Stimulated activated CD4-positive, alpha-beta T cell treated with anti-CD3 and anti-CD28 coated beads, TNF-alpha, amount 100 ng/mL, for 1 hour (primary cell): ENCODE measurements at places on chromosomes 12 and 14.

DNA sequence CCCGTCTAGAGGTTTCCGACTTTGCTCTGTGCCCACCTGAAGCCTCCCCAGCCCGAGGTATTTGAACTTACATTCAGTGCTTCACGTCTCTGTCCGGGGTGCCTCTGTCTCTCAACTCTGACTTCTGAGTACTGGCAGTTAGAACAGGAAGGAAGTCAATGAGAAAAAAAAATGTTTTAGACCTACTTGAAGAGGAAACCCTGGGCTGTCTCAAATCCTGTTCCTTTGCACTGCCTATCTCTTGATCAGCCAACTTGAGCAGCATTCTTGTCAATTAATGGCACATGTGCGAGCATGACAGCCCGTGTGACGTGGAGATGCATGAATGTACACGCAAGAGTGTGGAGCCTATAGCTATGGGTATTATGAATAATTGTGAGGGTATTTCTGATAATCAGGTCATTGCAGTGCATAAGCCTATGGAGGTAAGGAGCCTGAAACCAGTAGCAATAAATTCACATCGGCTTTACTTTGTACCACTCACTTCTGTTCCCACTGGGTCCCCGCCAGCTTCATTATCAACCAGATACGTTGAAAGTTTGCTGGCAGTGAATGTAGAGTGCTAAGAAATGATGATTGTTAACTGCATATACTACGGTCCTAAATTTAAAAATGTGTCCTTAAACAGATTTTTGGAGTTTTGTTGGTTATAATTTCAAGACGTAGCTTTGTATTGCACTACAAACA lies at the start of gene ARHGDIB:
Gene ARHGDIB, minus strand, starts transcription at position 136 of the 687 bp plus-strand sequence. CDS start 10,889 bp downstream, outside the sequence.
- DNase-seq = peak; percentile 56

GRCh38 chr14:58705066-58705465 lies 67.3 kb downstream of the DACT1 start:
- DNase-seq = no peak

GRCh38 chr14:99687284-99688209 lies 3.4 kb downstream of the CYP46A1 start:
- DNase-seq = no peak

DNA sequence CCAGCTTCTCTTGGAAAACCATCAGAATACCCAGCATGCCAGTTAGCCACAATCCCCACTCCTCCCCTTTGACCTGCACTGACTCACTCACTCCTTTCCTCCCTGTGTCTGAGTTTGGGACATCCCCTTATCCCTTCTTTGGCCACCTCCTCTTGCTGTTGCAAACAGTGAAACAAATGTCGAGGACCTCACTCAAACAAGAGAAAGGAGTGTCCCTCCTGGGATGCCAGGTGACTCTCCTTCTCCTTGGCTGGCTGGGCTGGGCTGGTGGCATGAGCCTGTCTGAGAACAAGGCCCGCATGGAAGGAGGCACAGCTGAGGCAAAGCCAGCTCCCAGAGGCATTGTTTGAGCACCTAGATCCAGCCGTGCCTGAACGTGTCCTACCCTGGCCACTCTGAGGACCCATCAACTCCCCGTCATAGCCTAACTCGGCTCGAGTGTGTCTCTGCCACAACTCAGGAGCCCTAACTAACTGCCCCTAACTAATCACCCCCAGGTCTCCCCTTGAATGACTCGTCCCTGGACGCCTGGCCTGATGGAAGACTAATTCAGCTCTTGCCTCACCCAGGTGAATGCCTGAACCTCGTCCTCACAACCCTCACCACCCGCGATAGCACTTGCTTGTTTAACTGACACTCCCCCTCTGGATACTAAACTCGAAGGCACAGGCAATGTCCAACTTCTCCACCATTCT lies 43.0 kb downstream of the NCOR2 start:
- DNase-seq = no peak

- no peak for DNase-seq
Observed at GRCh38 chr14:61699027-61699426, 3.7 kb downstream of the HIF1A start.

GRCh38 chr14:95110178-95110577 lies 47.2 kb downstream of the DICER1 start:
- no peak for DNase-seq

DNA sequence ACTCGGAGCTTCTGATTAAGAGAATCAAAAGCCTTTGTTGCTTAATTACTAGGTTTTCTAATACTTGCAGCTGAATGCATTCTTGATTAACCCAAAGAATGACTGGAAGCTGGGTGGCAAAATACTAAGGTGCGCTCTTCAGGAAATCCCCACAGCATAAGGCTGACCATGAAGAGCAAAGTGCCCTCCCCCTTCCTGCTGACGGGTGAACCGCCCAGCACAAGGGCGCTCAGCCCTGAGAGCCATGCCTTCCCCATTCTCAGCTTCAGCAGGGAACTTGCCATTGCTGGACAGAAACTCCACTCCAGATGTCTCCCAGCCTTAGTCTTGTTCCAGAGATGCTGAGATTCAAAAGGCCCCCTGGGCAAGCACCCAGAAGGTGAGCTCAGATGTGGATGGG lies 27.2 kb upstream of the FBRSL1 start:
- DNase-seq = no peak

GRCh38 chr12:78864403-78864869 lies at the start of gene SYT1:
Gene SYT1, plus strand, starts transcription at chr12:78864774.
- DNase-seq = no peak

- DNase-seq = no peak
Observed at GRCh38 chr12:12190087-12190809, 76.6 kb downstream of the LRP6 start.

DNA sequence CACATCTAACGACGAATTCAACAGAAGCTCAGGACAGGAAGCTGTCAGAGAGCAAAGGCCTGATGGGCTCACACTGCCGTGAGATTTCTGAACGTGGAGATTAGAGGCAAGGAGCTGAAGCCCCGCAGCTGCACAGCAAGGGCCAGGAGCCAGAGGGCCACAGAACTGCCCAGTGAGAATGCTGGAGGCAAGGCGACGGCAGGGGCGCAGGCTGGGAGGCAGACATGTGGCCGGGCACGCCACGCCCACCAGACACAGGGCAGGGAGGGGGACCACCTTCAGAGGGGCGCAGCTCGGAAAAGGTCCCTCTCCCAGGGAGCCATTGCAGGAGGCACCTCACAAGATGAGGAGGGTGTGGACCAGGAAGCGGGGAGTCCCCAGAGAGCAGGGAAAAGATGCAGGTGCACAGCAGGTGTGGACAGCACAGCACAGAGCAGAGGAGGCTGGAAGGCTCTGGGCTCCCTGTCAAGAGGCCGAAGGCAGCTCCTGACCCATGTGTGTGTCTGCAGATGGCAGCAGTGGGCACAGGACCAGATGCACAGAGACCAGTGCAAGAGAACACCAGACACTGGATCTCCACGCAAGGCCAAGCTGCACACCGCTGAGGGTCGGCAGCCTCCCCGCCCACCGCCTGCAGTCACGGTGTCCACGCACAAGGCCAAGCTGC lies 23.0 kb downstream of the BTBD6 start:
- no peak for DNase-seq

DNA sequence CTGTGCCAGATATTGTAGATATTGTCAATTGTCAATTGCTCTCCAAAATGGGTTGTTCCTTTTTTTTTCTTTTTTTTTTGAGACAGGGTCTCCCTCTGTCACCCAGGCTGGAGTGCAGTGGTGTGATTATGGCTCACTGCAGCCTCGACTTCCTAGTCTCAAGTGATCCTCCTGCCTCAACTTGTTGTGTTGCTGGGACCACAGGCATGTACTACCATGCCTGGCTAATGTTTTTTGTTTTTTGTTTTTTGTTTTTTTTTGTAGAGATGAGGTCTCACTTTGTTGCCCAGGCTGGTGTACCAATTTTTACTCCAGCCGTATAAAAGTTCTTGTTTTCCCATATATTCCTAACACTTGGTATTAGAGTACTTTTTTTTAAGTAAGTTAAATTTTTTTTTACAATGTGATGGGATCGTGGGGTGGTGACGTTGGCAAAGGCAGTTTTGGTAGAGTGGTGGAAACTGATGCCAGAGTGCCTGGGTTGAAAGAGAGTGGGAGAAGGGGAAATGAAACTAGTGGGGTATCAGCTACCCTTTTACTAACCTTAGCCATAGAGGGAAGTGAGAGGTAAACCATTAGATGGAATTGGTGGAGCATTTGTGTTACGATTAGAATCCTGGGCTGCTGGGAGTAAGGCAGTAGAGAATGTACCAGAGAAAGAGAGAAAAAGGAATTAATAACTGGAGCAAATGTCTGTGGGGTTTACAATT lies 33.0 kb upstream of the CFAP54 start:
- DNase-seq = no peak

DNA sequence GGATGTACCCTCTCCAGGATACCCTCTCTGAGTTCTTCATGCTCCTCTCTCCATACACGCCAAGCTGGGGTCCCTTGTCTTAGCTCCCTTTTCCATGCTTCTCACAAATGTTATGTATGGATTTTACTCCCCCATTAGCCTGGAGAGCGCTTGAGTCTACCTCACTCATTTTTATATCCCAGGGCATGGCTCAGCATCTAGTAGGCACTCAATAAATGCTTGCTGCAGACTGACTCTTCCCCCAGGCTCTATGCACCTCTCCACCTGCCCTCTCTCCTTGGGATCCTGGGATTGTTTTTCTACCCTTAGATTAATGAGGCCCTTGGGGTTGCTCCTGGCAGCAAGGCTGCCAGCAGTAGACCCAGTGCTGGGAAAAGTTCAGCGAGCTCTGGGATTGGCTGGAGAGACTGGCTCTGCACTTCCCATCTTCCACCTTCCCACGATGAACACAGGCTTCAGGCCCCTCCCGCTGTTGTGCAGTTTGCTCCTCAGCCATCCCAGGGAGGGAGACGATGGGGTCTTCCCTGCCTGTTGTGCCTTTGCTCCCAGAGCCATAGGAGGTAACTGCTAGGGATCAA lies 2.2 kb downstream of the NRIP2 start:
- DNase-seq = no peak

DNA sequence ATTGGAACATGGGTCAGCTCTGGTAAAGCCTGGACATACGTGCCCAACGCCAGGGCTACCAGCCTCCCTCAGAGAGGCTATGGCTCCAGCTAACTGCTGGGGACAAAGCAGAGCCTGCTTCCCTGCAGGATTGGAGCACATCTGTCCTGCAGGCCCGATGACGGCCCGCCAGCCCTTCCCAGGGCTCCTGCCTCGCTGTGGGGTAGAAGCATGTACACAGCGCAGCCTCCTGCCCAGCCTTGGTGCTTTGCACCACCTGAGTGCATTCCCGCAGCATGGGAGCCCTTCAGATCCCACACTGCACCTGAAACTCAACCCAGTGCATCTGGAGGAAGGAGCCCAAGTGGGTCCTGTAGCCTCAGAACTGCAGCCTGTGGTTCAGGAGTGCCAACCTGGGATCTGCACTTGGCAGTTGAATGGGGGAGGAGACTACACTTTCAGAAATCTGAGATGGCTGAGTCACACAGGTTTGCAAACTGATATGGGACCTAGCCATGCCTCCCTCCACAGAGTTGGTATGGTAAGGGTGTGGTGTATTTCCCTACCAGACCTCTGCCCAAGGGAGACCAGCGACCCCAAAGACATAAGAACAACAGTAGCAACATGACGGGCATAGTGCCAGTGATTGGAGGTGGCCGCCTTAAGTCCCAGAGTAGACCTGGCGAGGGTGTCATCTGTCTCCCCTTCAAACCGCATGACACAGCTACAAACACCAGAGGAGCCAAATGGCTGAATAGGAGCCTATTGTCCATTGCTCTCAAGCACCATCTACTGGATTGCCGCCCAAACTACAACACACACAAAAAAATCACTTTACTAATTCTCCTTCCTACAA lies 273.9 kb upstream of the MIS18BP1 start:
- DNase-seq = no peak

- DNase-seq = no peak
Observed at GRCh38 chr12:98736352-98737321, 91.5 kb downstream of the APAF1 start.

DNA sequence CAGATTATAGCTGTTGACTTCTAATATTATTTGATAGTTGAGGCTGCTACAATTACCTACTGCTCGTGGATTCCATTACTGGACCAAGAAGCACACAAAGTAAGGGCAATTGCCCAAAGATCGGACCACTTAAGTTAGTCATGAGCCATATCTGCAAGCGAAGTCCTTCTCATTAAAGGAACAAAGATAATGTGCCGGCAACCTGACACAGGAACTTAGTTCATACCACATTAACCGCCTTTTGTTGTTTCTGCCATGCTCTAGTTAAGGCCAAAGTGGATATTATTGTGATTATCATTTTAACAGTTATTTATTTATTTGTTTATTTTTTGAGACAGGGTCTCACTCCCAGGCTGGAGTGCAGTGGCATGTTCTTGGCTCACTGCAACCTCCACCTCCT lies 38.1 kb upstream of the TMED10 start:
- no peak for DNase-seq

GRCh38 chr12:115351514-115352077 lies 667.6 kb upstream of the TBX3 start:
- no peak for DNase-seq

DNA sequence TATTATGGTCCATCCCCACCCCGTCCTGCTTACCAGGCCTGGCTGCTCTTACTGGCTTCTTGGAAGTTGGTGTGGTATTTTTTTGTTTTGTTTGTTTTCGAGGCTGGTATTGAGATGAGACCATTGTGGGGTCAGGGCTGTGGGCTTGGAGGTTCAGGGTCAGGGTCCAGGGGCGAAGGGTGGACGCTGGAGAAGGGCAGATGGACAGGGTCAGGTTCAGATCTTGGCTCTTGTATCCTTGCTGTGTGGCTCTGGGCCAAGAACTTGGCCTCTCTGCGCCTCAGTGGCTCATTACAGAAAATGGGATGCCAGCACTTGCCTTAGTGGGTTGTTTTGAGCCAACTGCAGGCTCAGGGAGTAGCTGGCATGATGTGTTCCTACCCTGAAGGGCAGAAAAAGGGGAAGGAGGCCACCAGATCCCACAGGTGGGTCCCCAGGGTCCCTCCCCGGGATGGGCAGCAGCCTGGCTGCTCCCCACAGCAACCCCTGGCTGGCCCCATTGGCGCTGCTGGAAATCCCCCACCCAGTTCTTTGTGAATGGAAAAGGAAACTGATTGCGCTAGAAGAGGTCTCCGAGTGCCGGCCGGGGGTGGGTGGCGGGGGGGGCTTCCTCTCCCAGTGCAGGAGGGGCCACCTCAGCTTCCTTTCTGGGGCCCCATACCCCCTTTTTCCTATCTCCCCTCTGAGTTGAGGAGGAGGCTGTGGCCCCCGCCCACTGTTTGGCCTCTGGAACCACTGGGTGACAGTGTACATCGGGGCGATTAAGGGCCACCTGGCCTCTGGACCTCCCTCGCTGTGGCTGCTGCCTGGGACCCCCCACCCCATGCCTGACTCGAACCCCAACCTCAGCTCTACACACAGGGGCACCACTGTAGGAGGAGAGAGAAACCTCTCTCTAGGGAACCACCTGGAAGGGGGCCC lies 25.0 kb downstream of the SH2B3 start:
- DNase-seq = peak; percentile 46

GRCh38 chr12:13223179-13223804 lies 26.8 kb downstream of the EMP1 start:
- no peak for DNase-seq

- DNase-seq = no peak
Observed at GRCh38 chr14:67170660-67171059, 18.6 kb upstream of the GARIN2 start.

GRCh38 chr12:80189241-80189640 lies 89.9 kb downstream of the OTOGL start:
- DNase-seq = no peak

- DNase-seq = no peak
Observed at GRCh38 chr12:41709012-41709411, 435.7 kb downstream of the GXYLT1 start.
